Pulmonary artery endothelial cell (primary cell): ENCODE measurements at places on chromosomes 1 and 21. TPM values are rescaled to one million over a fixed set of nuclear protein-coding genes. Genes with fewer than 3 reads are reported as not detected.

The NEXN gene
- total RNA-seq: 4.4 and 6.3 TPM in 2 replicates

The NTMT2 gene
- not detected in 2 replicates for total RNA-seq

The ANKRD45 gene
- 0.20 and 0.49 TPM in 2 replicates for total RNA-seq

The RNF207 gene
- 3.4 and 9.7 TPM in 2 replicates for total RNA-seq

The EPHB2 gene
- total RNA-seq: 62.0 and 88.5 TPM in 2 replicates

The AGBL4 gene
- not detected in 2 replicates for total RNA-seq

The ZNF691 gene
- 6.4 and 10.1 TPM in 2 replicates for total RNA-seq

The HLX gene
- total RNA-seq: 7.8 and 16.3 TPM in 2 replicates

The EBNA1BP2 gene
- 136 and 177 TPM in 2 replicates for total RNA-seq

The CNR2 gene
- total RNA-seq: not detected in 2 replicates

The ANXA9 gene
- total RNA-seq: not detected in 2 replicates

The GJB4 gene
- total RNA-seq: not detected in 2 replicates

The SDHB gene
- total RNA-seq: 163 and 191 TPM in 2 replicates

The ACAP3 gene
- total RNA-seq: 16.2 and 17.4 TPM in 2 replicates

The NUDT17 gene
- total RNA-seq: 2.8 and 3.4 TPM in 2 replicates

The DIRAS3 gene
- total RNA-seq: 0.59 and 5.4 TPM in 2 replicates

The TMEM200B gene
- total RNA-seq: 0.92 and 1.7 TPM in 2 replicates

The ADGRL4 gene
- total RNA-seq: 126 and 161 TPM in 2 replicates

The MRPL9 gene
- total RNA-seq: 120 and 141 TPM in 2 replicates

The ITGB2 gene
- total RNA-seq: 0.07 and 0.13 TPM in 2 replicates

The NECTIN4 gene
- 0.14 and 0.53 TPM in 2 replicates for total RNA-seq

The SLC16A4 gene
- 15.3 and 19.4 TPM in 2 replicates for total RNA-seq

The TAS1R1 gene
- 0.07 TPM in 1 of 2 replicates, not detected in the other for total RNA-seq

The OR2T35 gene
- not detected in 2 replicates for total RNA-seq

The KRTCAP2 gene
- 117 and 121 TPM in 2 replicates for total RNA-seq

The CSMD2 gene
- total RNA-seq: under 0.01 TPM in 2 replicates

The FMO1 gene
- not detected in 2 replicates for total RNA-seq

The S100A7A gene
- total RNA-seq: not detected in 2 replicates

The XCL2 gene
- total RNA-seq: not detected in 2 replicates

The NID1 gene
- 64.3 and 67.7 TPM in 2 replicates for total RNA-seq

The S100A3 gene
- 0.66 and 0.85 TPM in 2 replicates for total RNA-seq

The AKR7A3 gene
- 0.11 and 0.33 TPM in 2 replicates for total RNA-seq

The TMED5 gene
- total RNA-seq: 49.7 and 68.9 TPM in 2 replicates

The LAMC2 gene
- total RNA-seq: 13.0 and 24.1 TPM in 2 replicates

The CTTNBP2NL gene
- 25.2 and 34.1 TPM in 2 replicates for total RNA-seq

The CD1B gene
- not detected in 2 replicates for total RNA-seq

The ESRRG gene
- total RNA-seq: not detected in 2 replicates

The PADI2 gene
- total RNA-seq: not detected in 2 replicates

The KRTAP13-2 gene
- total RNA-seq: not detected in 2 replicates

The SH2D1B gene
- not detected in 2 replicates for total RNA-seq

The IVL gene
- total RNA-seq: under 0.01 TPM in 1 of 2 replicates, not detected in the other
